GM12892 (cell line): ENCODE measurements at places on chromosomes 6 and 20.

GRCh38 chr6:1311400-1312202 lies at the start of gene FOXQ1:
FOXQ1 (plus strand) TSS chr6:1312098; CDS start chr6:1312705, 607 bp downstream.
- peak; percentile 29 for DNase-seq

DNA sequence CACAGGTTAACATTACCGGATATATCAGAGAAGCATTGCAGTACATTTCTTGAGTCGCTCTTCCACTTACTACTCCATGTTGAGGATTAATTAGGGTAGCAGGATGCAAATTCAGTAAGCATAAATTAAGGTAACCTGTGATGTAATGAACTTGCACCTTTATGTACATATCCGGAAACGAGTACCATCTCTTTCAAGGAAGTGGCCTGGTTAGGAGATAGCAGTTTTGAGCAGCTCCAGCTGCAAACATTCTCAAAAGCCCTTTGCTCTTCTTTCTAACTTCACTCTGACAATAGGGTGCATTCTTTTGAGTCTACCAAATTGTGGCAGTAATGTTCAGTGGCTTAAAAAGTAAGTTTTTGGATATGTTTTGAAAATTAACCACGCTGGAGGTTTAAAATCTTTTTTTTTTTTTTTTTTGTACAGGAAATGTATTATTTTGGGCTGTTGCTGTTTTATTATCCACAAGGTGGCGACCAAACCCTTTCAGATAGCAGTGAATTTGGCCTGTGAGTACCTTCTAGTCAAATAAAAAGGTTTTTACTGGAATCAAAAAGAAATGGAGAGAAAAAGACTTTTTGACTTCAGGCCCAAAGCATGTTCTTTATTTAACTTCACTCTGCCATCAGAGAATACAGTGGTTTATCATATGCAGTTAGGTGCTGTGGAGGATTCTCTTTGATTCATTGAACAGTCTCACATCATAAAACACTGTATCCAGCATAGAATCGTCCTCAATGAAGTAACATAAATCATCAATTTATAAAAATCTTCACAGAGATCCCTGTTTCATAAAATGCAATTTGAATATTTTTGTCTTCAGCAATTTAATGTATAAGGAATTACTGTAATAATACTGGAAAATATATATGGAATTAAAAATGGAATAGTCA lies 8.9 kb downstream of the FAM217B start:
- DNase-seq, result no peak

- no peak for DNase-seq
Measured at GRCh38 chr6:53540129-53540692, 4.7 kb downstream of the GCLC start.

DNA sequence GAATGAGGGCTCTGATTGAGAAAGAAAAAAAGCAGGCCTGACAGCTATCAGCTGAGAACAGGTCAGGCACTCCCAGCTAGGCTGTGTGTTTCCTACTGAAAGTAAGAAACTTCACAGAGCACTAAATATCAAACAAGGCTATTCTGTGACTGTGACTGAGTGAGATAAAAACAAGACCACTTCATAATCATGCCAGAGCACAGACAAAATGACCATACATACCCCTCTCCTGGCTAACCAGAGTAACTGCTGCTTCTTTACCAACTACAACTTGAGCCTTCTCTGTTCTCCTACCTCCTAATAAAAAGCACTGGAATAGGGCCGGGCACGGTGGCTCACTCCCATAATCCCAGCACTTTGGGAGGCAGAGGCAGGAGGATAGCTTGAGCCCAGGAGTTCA lies 6.8 kb upstream of the BTN1A1 start:
- DNase-seq, result no peak

- no peak for DNase-seq
Measured at GRCh38 chr6:39302011-39302410, 12.2 kb downstream of the KCNK17 start.

- no peak for DNase-seq
Measured at GRCh38 chr20:48329031-48329615, 498.7 kb downstream of the PREX1 start.

DNA sequence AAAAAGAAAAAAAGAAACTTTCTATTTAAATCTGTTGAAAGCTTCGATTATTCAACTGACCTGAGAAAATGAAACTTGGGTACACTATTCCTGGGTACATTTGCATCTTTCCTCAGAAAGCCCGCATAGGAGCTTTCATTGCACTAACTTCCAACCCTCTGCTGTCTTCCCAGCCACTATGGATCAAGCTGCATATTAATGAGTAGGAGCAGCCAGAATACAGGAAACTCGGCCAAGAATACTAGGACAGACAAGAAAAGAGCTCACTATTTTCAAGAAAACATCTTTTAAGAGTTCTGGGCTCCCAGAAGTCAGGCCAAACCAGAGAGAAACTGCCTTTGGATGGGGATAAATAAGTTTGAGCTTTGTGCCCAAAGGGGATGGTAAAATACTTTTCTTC lies 135.0 kb upstream of the CCDC28A start:
- DNase-seq, result no peak

DNA sequence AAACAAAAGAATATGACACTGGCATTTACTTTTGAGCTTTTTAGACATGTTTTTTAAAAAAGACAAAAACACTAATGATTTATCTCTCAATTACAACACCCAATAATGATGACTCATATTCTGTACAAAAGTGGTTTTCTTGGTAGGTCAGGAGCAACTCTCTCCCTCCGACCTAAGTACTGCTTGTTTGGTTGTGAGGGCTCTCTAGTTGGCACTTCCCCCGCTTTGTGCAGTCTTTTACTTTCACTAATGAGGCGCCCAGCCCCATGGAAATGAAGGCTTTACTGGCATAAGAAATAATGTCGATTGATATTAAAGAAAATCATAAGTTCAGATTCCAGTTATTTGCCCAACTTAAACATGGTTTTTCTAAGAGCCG lies 1.3 kb downstream of the KPNA5 start:
- DNase-seq, result no peak

DNA sequence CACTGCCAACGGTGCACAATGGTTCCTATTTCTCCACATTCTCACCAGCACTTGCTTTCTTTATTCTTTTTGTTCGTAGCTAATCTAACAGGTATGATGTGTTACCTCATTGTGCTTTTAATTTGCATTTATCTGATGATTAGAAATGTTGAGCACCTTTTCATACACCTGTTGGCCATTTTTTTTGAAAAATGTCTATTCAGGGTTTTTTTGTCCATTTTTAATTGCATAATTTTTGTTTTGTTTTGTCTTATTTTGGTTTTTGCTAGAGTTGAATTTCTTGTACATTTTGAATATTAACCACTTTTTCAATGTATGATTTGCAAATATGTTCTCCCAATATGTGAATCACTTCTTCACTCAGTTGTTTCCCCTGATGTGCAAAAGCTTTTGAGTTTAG lies 150.6 kb downstream of the TENT5A start:
- no peak for DNase-seq

DNA sequence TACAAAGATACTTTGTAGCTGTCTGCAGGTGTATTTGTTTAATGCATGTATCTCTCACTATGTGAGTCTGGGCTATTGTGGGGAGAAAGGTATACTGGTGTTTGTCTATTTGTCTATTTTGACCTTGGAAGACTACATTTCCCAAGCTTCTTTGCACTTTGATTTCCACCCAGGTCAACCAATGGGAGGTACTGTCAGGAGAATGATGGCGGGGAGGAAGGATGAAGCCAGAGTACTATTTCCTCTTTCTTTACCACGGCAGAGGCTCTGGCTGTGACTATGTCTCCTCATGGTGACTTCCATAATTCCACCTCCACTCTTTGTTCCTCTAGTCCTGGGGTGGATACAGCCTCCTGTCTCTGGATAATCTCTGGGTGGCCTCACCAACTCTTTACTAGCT lies 23.1 kb downstream of the LBP start:
- no peak for DNase-seq

- no peak for DNase-seq
Measured at GRCh38 chr6:6315660-6316059, 4.8 kb downstream of the F13A1 start.
